ENCODE measurements at places on chromosomes 1 and 21.

DNA sequence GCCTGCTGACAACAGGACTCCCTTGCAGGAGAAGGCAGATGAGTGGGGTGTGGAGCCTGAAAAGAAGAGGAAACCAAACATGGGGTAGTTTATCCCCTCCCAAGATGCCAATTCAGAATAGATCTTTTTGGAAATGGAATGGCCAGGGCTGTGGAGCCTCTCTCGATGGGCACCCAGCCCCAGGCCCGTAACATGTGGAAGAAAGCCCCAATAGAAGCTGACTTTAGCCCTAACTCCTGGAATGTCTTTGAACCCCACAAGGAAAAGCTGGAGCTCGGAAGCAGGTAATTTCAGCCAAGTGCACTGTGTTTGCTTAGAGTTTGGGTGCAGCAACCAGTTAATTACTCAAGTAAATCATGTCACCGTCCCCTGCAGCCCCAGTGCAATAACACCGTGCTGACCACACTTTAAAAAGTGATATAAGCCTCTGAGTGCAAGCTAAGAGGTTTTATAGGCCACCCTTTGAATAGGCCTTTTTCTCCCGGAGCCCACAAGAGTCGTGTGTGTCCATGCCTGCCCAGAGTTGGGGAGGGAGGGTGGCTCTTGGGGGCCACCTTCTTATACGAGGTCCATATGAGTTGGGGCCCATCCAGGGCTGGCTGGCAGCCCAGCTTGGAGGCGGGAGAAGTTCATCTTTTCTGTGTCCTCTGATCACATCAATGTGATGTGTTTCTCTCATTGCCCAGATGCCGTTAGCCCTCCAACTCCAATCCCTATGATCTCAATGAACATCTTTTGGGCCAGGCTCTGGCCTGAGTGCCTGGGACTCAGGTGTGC, 153.2 kb downstream of the TRABD2B start:
- DNase-seq: no peak

DNA sequence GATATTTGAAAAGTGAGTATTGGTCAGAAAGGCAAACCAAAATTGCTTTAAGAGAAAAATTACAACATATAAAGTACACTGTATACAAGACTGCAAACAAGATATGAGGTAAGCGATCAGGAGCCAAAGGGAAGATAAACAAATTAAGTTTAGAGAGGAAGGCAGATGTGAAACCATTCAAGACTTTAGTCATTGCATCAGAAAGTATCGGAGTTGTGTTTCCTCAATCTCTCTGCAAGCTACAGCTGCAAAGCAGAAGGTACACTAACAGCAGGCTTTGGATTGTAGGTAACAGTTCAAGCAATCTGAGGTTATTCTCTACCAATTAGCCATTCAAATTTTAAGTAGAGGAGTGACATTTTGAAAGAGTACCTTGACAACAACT, 21.3 kb upstream of the TLCD4 start:
- no peak for DNase-seq

GRCh38 chr1:105138458-105138893, 1388.8 kb downstream of the AMY1C start:
- no peak for DNase-seq

- DNase-seq: no peak
These were observed 8.5 kb downstream of the AGT start for GRCh38 chr1:230705289-230706019.

- no peak for DNase-seq
These were observed 97.6 kb downstream of the PDE4B start for GRCh38 chr1:65890201-65890843.

DNA sequence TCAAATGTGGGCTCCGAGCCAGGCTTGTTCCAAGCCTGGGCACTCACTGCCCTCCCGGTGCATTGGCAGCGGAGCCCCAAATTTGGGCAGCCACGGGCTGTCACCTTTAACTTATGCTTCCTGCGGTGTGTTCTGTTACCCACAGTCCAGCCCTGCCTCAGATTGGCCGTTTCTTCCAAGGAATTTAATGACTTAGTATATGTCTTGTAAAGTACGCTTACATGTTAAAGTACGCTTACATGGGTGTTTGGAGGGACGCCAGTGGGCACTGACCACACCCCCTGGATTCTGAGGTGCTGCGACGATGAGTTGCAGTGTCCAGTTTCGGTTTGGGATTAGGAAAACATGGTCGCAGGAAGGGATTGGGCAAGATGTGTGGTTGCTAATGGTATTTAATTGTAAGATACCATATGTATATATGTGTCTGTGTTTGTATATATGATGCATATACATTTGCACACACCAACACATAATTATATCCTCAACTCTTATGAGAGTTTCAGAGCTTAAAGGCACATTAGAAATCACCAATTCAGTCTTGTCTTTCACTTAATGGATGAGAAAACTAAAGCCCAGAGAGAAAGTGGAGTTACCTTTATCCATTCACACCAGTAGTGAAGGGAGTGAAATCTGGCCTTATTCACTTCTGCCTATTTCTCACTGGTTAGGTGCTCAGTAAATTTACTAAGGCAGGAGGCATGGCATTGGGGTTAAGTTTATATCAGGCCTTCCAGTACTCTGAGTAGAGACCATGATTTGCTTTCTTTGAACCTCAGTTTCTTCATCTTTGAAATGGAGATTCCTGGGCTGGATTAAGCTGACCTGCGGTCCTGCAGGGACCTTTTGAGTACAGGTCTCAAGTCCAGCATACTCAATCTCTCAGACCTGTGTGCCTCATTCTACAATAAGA, 1.0 kb downstream of the SMYD2 start:
- no peak for DNase-seq

GRCh38 chr1:23657659-23658275, 33.8 kb upstream of the RPL11 start:
- DNase-seq: no peak

GRCh38 chr1:199054694-199055093, 415.9 kb downstream of the PTPRC start:
- DNase-seq: no peak

DNA sequence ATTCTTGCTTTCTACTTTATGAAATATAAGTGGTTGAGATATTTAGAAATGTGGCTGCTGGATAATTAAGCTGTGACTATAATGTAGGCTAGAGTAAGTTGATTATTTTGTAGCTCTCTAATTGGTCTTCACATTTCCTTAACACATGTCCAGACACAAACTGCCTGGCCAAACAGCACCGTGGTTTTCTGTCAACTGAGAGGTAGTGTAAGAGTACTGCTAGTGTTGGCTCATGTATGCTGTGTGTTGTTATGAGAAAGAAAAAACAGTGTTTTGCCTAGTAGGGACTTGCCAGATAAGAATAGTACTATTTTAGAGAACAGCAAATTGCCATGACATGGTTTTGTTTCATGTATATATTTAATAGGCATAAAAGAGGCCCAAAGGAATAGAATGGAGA, 37.1 kb downstream of the TMED5 start:
- no peak for DNase-seq

GRCh38 chr1:162627662-162628296, 4.5 kb upstream of the DDR2 start:
- DNase-seq: no peak

DNA sequence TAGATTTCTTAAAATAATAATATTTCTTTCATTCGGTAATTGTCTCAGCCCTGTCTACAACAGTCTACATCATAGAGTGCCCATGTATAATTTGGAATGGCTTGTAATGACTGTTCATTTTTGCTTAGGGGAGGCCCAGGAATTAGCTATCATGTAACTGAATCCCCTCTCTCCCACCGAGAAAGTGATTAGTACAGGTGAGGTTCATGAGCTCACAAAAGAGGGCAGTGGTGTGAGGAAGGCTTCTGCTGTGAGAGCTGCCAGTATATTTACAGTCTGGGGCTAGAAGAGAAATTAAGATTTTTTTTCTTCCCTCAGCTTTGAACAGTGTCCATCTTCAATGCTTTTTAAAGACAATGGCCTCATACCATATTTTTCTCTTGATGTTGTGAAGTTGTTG, 340.7 kb downstream of the ADGRL2 start:
- no peak for DNase-seq

GRCh38 chr1:41578712-41579335, 94.3 kb upstream of the EDN2 start:
- no peak for DNase-seq

- no peak for DNase-seq
These were observed 27.8 kb upstream of the IFNAR2 start for GRCh38 chr21:33201956-33202355.

DNA sequence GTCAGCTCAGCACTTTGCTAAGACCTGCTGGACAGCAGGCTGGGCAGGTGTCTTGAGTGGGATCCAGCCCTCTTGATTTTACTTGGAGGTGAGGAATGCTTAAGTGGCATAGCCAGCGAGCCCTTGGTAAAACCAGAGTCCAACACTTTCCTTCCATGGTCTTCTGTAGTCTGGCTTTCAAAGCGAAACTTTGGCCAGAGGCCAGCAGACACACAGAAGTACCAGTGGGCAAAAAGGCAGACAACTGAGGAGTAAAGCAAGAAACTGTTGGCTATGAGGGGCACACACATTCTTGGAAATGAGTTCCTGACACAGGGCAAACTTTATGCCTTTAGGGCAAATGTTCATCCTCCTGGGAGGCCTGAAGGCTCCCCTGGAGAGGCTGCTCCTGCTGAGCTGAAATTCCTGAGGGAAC, 281.0 kb upstream of the POU3F1 start:
- DNase-seq: no peak

All from stimulated activated CD8-positive, alpha-beta memory T cell treated with anti-CD3 and anti-CD28 coated beads, Interleukin-15, amount 100 ng/mL, for 4 hours (primary cell).